CMK (cell line): ENCODE measurements at places on chromosomes 2 and 18.

GRCh38 chr2:74383254-74383653 lies 3.1 kb upstream of the DCTN1 start:
- no peak for DNase-seq

- no peak for DNase-seq
Measured at GRCh38 chr18:35267809-35268208, 22.2 kb downstream of the ZSCAN30 start.

DNA sequence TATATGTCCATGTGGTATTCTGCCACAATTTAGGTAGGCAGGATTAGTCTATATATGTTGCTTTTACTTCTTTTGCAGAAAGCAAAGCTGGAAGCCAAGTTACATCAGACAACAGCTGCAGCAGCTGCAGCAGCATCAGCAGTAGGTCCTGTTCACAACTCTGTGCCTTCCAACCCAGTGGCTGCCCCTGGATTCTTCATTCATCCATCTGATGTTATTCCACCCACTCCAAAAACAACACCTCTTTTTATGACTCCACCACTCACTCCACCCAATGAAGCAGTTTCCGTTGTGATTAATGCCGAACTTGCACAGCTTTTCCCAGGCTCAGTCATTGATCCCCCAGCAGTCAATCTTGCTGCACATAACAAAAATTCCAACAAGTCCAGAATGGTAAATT lies 107.6 kb downstream of the BIRC6 start:
- DNase-seq = no peak

DNA sequence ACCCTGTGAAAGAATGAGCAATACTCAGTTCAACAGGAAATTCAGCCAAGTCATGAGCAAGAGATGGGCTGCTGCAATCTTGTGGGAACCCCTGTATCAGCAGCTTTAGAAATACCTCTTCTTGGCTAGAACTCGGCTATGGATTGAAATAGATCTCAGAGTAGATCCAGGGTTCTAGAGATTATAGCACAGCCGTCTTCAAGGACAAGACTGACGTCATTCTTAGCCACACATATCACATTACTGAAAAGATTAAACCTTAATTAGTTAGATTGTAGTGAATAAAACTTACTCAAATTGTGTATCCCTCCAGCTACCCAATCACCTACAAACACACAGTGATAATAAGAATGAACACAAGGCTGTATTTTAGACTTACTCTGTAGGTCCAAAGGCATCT lies 776.4 kb downstream of the EPHA4 start:
- no peak for DNase-seq

DNA sequence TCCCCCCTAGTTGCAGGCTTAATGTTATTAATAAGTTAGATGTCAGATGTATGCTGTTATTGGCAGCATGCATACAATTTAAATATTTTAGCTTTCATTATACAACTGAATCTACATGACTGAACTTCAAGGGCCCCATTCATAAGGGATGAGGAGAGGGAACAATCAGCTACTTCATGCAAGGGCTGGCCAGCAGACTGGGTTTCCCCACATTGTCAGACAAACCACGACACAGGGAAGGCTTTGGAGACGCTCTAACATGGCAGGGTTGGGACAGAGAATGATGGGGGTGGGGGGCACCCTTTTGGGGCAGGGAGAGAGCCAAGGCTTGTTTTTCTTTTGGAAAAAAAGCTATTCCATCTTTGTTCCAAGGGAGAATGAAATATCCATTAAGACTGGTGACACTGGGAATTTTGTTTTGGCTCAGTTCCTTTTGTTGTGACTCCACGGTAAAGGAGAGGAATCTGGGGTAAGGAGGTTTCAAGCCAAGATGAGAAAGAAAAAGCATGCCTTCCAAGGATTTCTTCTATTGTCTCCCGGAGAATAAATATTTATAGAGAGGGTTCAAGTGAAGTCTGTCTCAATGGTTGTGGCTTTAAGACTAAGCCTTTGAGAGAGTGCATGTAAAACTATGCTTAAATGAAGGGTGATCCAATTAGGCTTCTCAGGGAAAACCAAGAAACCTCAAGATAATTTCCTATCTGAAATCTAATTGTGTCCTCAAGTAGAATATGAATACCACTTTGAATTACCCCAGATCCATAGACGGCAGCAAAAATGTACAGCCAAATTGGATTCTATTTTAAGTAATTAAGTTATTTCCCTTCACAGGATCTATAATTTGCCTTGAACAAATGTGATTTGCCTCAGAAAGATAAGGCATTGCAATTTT lies 5.4 kb downstream of the CXCR4 start:
- DNase-seq = no peak

DNA sequence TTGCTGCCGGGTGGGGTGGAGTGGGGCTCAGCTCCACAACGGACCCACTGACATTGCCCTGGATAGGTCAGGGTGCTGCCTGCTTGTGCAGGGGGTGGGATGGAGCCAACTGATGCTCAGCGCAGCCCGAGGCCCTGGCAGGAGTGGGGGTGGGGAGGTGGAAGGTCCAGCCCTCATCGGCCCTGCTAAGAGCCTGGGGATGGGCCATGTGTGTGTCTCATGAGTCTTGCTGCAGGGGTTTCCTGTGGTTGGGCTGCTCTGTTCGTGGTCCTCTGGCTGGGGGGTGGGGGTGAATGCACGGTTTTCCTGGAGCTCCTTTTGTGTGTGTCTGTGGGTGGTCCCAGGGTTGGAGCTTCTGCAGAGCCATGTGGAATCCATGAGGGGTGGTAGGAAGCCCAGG lies 39.4 kb upstream of the GALR1 start:
- DNase-seq = no peak

- no peak for DNase-seq
Measured at GRCh38 chr18:51664236-51664635, 466.8 kb upstream of the MEX3C start.

DNA sequence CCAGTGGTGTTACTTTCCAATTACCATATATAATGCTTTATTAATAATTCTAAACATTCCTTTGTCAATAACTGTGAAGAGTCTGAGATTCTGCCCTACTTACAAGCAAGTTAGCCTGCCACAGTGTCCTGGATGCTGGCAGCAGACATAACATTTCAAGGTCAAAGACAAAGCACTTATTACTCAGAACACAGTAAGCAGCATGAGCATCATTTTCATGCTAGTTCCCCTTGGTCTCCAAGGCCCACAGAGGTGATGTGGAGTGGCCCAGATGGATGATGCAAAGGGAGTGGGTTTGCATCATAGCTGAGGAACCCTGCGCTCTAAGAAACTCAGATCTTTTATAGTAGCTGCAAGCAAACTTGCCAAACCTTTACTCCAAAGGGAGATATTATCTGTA lies 349.7 kb downstream of the ZEB2 start:
- DNase-seq = no peak

- DNase-seq = no peak
Measured at GRCh38 chr2:70516596-70516995, 37.0 kb downstream of the TGFA start.

- DNase-seq = no peak
Measured at GRCh38 chr2:204541637-204542036, 3.6 kb upstream of the PARD3B start.

GRCh38 chr2:206361407-206362045 lies 81.8 kb upstream of the ADAM23 start:
- no peak for DNase-seq

DNA sequence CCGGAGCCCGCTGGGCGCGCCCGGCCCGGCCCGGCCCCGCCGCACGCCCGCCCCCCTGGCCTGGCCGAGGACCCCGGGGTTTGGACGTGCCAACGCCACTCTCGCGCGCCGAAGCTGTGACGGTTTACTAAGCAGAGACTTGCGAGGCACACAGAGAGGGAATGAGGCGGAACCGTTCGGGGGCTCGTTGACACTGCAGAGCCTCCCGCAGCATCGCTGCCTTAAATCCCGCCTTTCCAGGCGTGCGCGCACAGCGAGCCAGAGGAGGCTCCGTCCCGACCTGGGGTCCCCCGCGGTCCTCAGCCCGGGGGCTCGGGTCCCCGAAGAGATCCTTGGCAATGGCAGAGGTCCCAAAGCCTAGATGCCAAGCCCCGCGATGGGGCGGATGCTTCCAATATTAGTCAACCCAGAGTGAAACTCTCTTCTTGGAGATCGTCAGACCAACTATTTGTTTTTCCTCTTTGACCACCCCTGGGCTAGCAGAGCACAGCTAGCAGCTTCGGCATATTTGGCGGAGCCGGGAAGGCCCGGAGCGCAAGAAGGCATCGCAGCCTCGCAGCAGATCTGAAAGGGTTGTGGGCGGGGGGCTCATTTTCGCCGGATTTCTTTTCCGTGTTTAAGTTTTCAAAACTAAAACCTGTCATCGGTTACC lies at the start of gene ZNF385B:
ZNF385B (minus strand) TSS at position 197 of the 652 bp plus-strand sequence.
- no peak for DNase-seq

- DNase-seq = peak; percentile 42
Measured at GRCh38 chr18:12946549-12947284, 1.1 kb upstream of the SEH1L start.

DNA sequence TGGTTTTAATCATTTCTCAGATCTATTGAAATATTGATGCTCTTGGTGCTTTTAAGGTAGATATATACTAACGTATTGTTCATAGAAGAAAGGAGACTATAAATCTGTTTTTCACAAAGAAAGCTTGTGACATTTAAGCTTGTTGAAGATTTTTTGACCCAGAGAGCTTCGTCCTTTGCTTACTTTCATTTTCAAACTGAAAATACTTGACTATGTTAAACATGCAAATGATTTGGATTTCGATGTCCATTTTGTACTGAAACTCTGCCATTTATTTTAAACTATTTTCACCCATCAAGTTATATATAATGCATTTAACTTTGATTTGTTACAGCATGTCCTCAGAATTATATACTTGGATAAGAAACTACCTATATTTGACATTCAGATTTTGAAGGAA lies 85.2 kb downstream of the SLC4A10 start:
- no peak for DNase-seq

GRCh38 chr2:146363731-146364130 lies 1481.1 kb upstream of the ACVR2A start:
- DNase-seq = no peak

DNA sequence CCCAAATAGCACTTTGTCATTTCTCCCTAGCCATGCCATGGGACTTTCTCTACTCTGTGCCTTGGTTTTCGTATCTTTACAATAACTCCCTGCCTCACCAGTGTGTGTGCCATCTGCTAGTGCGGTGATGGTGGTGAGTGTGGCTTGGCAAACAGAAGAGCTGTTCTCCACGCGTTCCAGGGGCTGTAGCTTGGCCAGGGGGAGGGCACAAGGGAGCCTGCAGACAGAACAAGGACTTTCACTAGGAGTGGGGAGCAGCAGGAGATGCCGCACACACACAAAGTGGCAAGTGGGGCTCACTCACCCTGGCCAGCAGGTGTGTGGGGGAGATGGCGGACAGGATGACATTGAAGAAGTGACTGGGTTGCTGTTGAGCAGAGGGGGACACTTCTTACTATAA lies 196.9 kb downstream of the HAUS1 start:
- no peak for DNase-seq

DNA sequence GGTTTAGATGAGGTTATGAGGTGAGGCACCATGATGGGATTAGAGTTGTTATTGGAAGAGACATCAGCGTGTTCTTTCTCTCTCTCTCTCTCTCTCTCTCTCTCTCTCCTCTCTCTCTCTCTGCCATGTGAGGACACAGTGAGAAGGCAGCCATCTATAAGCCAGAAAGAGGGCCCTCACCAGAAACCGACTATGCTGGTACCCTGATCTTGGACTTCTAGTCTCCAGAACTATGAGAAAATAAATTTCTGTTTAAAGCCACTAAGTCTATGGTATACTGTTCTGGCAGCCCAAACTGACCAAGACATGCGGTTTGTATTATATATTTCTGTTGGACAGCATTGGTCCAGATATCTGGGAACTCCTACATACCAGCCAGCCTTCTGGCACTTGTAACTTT lies 3.5 kb upstream of the LIPG start:
- no peak for DNase-seq

DNA sequence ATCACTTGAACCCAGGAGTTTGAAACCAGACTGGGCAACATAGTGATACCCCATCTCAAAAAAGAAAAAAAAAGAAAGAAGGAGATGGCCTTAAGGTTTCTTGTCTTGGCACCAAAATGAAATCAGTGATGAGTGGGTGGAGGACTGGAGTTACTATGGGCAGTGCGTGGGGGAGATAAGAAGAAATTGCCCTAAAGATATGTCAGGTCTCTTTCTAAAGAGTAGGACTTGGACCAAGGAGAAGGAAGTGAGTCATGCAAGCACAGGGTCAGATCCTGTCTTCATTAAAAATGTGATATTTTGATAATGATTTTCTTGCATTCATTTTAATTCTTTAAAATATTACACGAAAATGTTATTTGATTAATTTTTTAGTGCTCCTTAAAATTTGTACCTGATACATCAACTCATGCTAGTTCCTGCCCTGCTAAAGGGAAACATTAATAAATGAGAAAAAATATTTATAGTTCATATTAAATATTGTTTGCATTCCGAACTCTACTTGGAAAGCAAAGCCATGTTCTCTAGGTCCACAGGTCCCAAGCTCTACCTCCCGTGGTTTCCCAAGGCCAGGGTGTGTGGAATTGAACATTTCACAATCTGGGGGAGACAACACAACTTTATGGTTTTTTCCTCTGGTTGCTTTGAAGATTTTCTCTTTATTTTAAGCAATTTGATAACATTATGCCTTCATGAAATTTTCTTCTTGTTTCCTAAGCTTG lies 62.6 kb upstream of the CTLA4 start:
- no peak for DNase-seq

DNA sequence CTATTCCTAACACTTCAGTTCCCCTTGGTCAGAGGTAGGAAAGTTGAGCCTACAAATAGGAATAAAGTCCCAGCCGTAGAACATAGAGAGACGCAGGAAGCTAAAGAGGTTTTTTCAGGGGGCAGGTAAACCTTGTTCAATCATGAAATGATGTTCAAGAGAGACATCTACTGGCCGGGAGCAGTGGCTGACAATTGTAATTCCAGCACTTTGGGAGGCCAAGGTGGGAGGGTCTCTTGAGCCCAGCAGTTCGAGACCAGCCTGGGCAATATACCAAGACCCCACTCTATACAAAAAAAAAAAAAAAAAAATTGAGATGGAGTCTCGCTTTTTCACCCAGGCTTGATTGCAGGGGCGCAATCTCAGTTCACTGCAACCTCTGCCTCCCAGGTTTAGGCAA lies 66.7 kb upstream of the DNAJC10 start:
- DNase-seq = no peak

- DNase-seq = no peak
Measured at GRCh38 chr2:71619230-71619741, 165.9 kb downstream of the DYSF start.

GRCh38 chr18:25233528-25234321 lies 118.2 kb downstream of the ZNF521 start:
- no peak for DNase-seq

- DNase-seq = no peak
Measured at GRCh38 chr2:4840791-4841190, 851.4 kb upstream of the SOX11 start.

- no peak for DNase-seq
Measured at GRCh38 chr2:228039752-228040534, 141.5 kb downstream of the SPHKAP start.

- no peak for DNase-seq
Measured at GRCh38 chr2:218569038-218569431, 396 bp downstream of the CNOT9 start.

GRCh38 chr2:9895669-9896590 lies 52.7 kb downstream of the TAF1B start:
- no peak for DNase-seq
